ENCODE measurements at places on chromosomes 16 and 17.

- no peak overlapping the region for H3K27ac ChIP-seq
- H3K36me3 ChIP-seq: no peaks in the 10 kb centered on the region
- no peak overlapping the region for H3K4me3 ChIP-seq
- no peaks in the 10 kb centered on the region for H3K27me3 ChIP-seq
- H3K4me1 ChIP-seq: no peaks in the 10 kb centered on the region
- DNase-seq: no peak
Observed at GRCh38 chr17:1237471-1237870, 32.8 kb upstream of the BHLHA9 start.

- no peaks in the 10 kb centered on the region for H3K4me1 ChIP-seq
- H3K36me3 ChIP-seq: no peaks in the 10 kb centered on the region
Observed at GRCh38 chr17:58691701-58692238, at the start of gene TEX14. Gene TEX14 (minus strand): TSS chr17:58692045. CDS start chr17:58652001, 40,044 bp downstream.

GRCh38 chr17:51159604-51160003 is 6.2 kb downstream of the NME1 start:
- H3K27me3 ChIP-seq: no peaks in the 10 kb centered on the region
- H3K4me3 ChIP-seq: no peak overlapping the region
- no peaks in the 10 kb centered on the region for H3K4me1 ChIP-seq

- H3K27me3 ChIP-seq: no peaks in the 10 kb centered on the region
- no peak overlapping the region for H3K27ac ChIP-seq
- peaks cover 43% of the 10 kb centered on the region for H3K36me3 ChIP-seq
- no peak for DNase-seq
- no peaks in the 10 kb centered on the region for H3K4me1 ChIP-seq
Observed at GRCh38 chr17:80313160-80313829, 52.6 kb downstream of the RNF213 start.

GRCh38 chr17:59423137-59423724 is 91.8 kb downstream of the YPEL2 start:
- peaks cover 14% of the 10 kb centered on the region for H3K4me1 ChIP-seq
- no peaks in the 10 kb centered on the region for H3K27me3 ChIP-seq
- no peak overlapping the region for H3K4me3 ChIP-seq
- no peak for DNase-seq
- H3K36me3 ChIP-seq: no peaks in the 10 kb centered on the region
- H3K27ac ChIP-seq: no peak overlapping the region

DNA sequence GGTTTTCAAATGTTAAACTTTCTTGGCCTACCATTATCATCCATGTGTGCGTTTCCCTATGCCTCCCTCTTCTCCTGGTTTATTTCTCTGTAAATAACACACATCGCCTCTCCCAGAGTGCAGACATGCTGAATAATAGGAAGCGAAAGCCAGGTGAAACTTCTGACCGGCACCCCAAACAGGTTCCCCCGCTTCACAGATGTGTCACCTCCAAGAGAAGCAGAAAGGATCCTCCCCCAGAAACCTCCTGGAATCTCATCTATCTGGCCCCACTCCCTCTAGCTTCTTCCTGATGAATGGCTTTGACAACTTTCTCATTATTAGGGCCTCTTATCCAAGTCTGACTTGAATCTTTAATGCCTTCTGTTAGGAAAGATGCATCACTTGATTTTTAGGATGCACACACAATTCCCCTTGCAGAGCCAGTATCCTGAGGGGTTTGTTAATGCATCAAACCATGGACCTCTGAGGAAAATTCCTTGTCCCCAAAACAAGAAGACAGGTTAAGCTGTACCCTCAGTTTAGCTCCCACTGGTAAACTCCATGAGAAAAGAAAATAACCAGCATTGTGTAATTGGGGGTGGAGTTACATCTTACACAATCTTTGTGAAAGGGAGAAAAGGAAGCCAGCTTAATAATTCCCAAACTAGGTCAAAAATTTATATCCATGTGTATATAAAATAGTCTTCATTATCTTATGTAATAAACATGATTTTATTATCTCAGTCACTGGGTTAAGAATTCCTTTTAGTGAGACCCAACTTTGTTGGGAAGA is 20.1 kb upstream of the HYDIN start:
- no peak for DNase-seq
- no peaks in the 10 kb centered on the region for H3K4me1 ChIP-seq
- H3K27me3 ChIP-seq: no peaks in the 10 kb centered on the region
- H3K4me3 ChIP-seq: no peak overlapping the region
- no peaks in the 10 kb centered on the region for H3K36me3 ChIP-seq

DNA sequence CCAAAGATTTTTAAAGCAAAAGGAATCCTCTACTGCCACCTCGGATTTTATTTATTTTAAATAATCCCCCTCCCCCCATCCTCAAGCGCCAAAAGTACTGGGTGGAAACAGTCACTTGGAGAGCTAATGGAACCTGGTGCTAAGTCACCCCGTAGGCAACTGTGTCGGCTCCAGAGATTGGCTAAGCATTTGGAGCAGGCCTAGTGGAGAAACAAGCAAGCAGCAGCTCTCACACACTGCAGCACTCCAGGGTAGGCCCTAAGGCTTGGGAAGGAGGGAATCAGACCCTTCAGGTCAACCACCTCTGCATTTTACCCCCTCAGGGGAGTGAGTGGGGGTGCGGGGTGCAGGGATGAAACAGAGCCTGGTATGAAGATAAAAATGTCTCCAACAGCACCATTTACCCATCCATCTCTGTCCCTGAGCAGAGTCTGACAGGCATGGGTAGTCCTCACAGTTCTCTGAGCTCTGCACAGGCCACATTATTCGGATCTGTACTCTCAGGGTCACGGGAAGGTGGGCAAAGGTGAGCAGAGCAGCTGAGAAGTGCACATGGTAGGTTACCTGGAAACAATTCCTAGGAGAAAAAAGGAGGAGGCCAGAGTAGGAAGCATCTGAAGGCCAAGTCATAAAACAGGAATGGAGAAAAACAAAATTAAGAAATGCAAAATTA is 27.2 kb upstream of the STAC2 start:
- H3K4me3 ChIP-seq: no peak overlapping the region
- H3K27me3 ChIP-seq: no peaks in the 10 kb centered on the region
- DNase-seq: no peak
- H3K36me3 ChIP-seq: no peaks in the 10 kb centered on the region

DNA sequence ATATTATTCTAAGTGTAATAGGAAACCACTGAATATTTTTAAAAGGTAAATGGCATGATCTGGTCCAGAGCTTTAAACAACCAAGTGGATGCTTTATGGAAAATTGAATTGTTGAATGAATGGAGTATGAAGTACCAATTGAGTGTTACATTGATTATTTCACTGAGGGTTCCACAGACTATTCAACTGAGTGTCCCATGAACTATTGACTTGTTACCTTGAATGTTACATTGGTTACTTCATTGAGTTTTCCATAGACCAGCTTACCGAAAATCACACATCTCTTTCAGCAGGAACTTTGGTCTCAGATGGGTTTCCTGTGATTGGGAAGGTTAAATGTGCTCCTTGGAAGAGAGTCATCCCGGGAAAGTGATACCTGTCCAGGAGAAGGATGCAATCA is 56.8 kb downstream of the TMEM114 start:
- H3K36me3 ChIP-seq: no peaks in the 10 kb centered on the region
- no peaks in the 10 kb centered on the region for H3K4me1 ChIP-seq
- H3K27ac ChIP-seq: no peak overlapping the region
- DNase-seq: no peak
- no peak overlapping the region for H3K4me3 ChIP-seq

Data from GM12878 (cell line).